ENCODE measurements at places on chromosomes 7 and 10. TPM values are rescaled to one million over a fixed set of nuclear protein-coding genes. Genes with fewer than 3 reads are reported as not detected.

IL2RA gene
- total RNA-seq: not detected

NEURL1 gene
- total RNA-seq: 0.18 TPM

TWNK gene
- total RNA-seq: 48.4 TPM

KCNIP2 gene
- 0.66 TPM for total RNA-seq

SGCE gene
- 55.7 TPM for total RNA-seq

CFAP43 gene
- total RNA-seq: 0.13 TPM

MLXIPL gene
- total RNA-seq: 0.90 TPM

OR2A12 gene
- total RNA-seq: not detected

VWC2 gene
- not detected for total RNA-seq

MBL2 gene
- total RNA-seq: not detected

SPDYE5 gene
- total RNA-seq: not detected

MGAM2 gene
- not detected for total RNA-seq

RBP4 gene
- 7.5 TPM for total RNA-seq

AHCYL2 gene
- total RNA-seq: 5.2 TPM

BEND7 gene
- total RNA-seq: 10.1 TPM

MMD2 gene
- total RNA-seq: not detected

LOXL4 gene
- total RNA-seq: 1.6 TPM

IKZF1 gene
- total RNA-seq: not detected

HTR5A gene
- not detected for total RNA-seq

AKR1C4 gene
- 0.30 TPM for total RNA-seq

SORBS1 gene
- 0.69 TPM for total RNA-seq

NRAP gene
- total RNA-seq: not detected

SLC26A5 gene
- total RNA-seq: not detected

MYO1G gene
- 0.07 TPM for total RNA-seq

SFXN4 gene
- 50.6 TPM for total RNA-seq

ECD gene
- total RNA-seq: 26.7 TPM

SFXN2 gene
- total RNA-seq: 2.1 TPM

LIPF gene
- not detected for total RNA-seq

TAC1 gene
- not detected for total RNA-seq

SLC25A28 gene
- total RNA-seq: 27.4 TPM

ACTA2 gene
- total RNA-seq: 21.5 TPM

TSPAN15 gene
- total RNA-seq: 112 TPM

KAZALD1 gene
- total RNA-seq: 2.6 TPM

CALD1 gene
- total RNA-seq: 87.3 TPM

PLPP4 gene
- 0.18 TPM for total RNA-seq

ARMC3 gene
- 0.45 TPM for total RNA-seq

UCMA gene
- not detected for total RNA-seq

VWA2 gene
- total RNA-seq: not detected

Measured in A549 treated with RU486 at 1 μM for 4 hours (cell line).